ENCODE measurements at places on chromosomes 7 and 10. TPM values are rescaled to one million over a fixed set of nuclear protein-coding genes. Genes with fewer than 3 reads are reported as not detected.

HKDC1 gene
- total RNA-seq, result not detected

AGR2 gene
- not detected for total RNA-seq

AS3MT gene
- total RNA-seq, result 1.2 TPM

SLIT1 gene
- total RNA-seq, result 0.27 TPM

GJD4 gene
- total RNA-seq, result not detected

DRGX gene
- not detected for total RNA-seq

ABCA13 gene
- 0.04 TPM for total RNA-seq

LBX1 gene
- total RNA-seq, result not detected

MCU gene
- total RNA-seq, result 15.5 TPM

ACBD5 gene
- 18.1 TPM for total RNA-seq

C10orf105 gene
- 0.41 TPM for total RNA-seq

CYP3A4 gene
- not detected for total RNA-seq

C7orf33 gene
- not detected for total RNA-seq

ASIC3 gene
- total RNA-seq, result 3.2 TPM

DNA sequence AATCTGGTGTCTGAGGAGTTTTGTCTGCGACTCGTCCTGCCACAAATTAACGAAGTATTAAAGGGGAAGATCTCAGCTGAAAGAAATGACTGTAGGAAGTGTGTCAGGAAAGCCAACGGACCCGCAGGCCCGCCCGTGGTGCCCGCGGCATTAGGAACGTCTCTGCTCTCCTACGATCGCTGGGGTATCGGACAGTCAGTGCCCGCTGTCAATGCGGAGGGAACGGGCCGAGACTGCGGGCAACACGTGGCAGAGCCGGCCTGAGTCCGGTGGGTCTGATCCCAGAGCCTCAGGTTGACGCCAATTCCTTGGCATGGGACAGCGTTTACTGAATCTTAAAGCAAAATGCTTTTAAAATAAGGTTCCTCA, 128.7 kb downstream of the KBTBD2 start:
- no peak for DNase-seq

DNA sequence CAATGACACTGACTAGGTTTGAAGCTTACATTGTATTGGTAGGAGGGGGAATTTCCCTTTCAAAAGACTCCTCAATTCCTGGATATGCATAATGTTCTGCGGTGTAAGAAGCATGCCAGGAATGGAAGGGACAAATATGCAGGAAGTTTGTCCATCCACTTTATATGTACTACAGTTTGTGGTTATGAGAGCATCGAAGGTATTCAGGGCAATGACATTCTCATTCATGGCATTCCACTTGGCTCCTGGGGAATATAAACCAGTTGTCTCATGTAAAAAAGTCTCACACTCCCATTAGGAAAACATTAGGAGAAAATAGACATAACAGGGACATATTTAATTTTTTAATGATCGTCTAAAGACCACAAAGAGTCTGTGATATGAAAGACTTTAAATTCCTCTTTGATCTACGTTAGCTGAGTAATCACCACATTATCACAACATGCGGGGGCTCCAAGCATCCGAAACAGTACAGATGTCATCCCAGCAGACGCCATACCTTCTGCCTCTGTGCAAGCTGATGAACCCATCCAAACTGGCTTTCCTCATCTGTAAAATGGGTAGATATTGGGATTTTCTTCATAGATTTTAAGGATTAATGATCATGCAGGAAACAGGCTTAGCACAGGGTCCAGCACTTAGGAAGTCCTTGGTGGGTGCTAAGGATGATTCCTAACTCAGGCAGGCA, 675.3 kb downstream of the INHBA start:
- DNase-seq, result no peak

DNA sequence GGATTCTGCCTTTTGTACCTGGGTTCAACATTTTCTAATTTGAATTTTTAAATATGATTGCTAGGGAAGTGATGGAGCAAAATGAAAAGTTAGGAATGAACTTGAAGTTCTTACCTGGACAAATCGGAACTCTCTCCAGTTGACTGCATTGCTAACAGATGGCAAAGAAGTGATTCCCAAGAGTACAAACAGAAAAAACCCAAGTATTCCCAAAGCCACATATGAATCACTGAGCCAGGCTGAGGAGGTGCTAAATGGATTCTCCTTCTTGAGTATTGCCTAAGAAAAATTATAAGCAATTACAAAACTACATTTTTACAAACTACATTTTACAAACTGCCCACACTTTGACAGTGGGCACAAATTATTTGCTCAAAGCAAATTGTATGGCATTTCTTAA, 25.9 kb downstream of the STEAP4 start:
- no peak for DNase-seq

- DNase-seq, result peak; percentile 19
Measured at GRCh38 chr10:104925232-104925851, 284.3 kb downstream of the SORCS3 start.

DNA sequence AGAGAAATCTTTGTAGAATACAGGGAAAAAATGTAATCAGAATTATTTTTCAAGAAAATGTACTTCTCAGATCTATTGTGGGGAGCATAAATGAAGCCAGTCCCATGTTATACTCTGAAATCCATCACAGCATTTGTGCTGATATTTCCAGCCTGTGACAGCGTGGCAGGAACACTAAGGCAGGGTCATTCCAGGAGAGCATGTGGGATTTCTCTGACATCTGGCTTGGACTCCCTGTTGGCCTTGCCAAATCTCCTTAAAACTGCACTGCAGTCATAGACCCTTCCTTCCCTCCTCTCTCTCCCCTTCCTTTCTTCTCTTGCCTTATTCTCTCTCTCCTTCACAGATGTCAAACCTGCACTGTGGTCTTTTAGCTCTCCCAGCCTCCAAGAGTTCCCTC, 6.5 kb upstream of the TSPAN13 start:
- DNase-seq, result no peak

DNA sequence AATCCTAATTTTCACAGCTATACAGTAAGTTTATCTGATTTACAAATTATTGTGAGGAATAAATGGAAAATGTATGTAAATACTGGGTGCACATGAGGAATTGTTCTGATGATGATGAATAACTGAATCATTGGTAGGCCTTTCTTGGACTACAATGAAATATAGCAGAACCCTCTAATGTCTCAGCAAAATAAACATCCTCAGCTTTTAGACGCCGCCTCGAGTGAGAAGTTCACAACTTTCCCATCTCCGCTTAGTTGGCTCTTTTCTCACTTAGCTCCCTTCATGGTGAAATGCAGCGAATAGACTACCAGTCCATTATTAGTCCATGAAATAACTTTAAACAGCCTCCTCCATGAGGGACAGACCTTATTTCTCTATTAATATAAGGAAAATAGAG, 182.3 kb downstream of the BICC1 start:
- DNase-seq, result no peak

GRCh38 chr7:27112361-27112760, 9.9 kb upstream of the HOXA2 start:
- DNase-seq, result no peak

- DNase-seq, result no peak
Measured at GRCh38 chr10:129579228-129579627, 112.2 kb downstream of the MGMT start.

- peak; percentile 38 for DNase-seq
Measured at GRCh38 chr7:142880876-142881505, 4.6 kb downstream of the TRPV6 start.

- DNase-seq, result no peak
Measured at GRCh38 chr7:11427686-11428273, 404.2 kb downstream of the THSD7A start.

DNA sequence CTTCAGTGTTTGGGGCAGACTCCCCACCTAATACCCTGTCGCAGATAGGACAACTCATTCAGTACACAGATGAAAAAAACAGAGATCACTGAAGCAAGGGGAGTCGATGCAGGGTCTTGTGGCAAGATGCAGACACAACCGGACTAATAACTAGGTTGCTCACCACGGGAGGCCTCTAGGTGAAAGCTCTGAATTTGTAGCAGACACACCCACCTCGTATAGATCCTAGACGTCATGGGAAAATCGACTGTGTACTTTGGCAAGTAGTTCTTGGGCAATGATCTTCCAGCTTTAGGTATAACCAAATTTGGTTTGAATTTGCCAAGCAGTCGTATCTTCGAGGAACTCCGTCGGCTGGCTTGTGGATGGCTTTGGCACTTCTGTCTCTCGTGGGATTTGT, 88.1 kb downstream of the TCF7L2 start:
- DNase-seq, result no peak

DNA sequence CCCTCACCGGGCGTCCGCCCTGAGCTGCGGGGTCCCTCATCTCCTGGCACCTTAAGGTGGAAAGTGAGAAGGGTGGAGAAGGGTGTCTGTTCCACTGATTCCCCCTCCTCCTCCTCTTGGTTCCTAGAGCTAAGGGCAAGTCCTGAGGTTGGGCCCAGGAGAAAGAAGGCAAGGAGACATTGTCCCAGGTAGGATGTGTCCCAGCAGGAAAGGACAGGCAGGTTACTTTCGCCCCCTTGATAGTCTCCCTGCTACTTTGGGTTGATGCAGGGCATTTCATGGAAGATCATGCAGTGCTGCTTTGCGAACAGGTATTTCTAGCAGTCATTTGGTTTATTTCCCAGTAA, 582 bp downstream of the STEAP2 start:
- no peak for DNase-seq

DNA sequence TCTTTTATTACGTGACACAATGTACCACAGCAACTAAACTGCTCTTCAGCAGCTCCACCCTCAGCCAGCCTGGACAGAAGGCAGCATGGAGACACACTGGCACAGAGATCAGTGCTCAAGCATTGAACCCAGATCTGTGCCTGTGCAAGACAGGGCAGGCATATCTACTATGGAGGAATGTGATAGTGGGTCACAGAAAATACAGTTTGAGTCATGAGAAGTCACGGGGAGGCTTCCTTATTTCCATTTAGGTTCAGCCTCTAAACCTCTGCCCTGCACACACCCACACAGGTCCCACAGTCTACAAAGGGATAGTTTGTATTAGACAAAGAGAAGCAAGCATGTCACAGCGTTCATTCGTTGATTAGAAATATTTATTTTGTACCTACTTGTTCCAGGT, 187.4 kb upstream of the AGR3 start:
- DNase-seq, result no peak

DNA sequence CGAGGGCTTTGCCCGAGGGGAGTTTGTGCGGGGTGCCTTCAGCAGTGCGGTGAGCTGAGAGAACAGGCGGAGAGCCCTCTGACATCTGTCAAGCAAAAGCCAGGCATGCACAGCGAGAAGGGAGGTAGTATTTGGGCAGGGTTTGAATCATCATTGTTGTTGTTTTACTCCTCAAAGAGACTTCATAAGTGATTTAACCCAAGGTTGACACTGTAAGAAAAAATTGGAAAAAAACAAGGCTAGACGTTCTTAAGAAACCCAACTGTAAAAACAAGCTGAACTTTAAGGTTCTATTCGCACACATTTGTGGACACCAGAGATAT, 1.3 kb downstream of the ADAM22 start:
- no peak for DNase-seq

GRCh38 chr10:42941790-42942189, 135.1 kb upstream of the RET start:
- no peak for DNase-seq

GRCh38 chr10:48550071-48550691, 54.7 kb downstream of the ARHGAP22 start:
- DNase-seq, result no peak

GRCh38 chr10:63976538-63976937, 455.3 kb downstream of the REEP3 start:
- DNase-seq, result peak; percentile 37

GRCh38 chr7:114979803-114980507, 58.1 kb downstream of the MDFIC start:
- DNase-seq, result no peak

- DNase-seq, result no peak
Measured at GRCh38 chr7:29274146-29275017, 79.8 kb downstream of the CHN2 start.

DNA sequence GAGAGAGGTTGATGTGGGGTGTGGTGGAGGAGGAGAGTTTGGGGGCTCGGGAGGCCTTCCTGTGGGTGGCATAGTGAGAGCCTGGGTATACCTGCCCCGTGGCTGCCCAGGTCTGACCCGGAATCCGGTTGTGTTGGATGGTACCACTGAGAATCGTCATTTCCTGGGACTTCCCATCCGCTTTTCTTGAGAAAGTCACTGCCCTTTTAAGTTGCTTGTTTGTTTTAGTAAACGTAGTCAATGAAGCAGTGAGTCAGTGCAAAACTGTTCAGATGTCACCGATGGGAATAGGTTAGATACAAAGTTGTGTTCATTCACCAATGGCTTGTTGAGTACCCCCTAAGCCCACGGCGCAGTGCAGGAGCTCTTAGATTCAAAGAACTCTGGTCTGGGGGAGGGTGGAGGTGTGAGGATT, 285.8 kb downstream of the CAMK1D start:
- DNase-seq, result no peak

GRCh38 chr10:73780966-73781365, 882 bp upstream of the CHCHD1 start:
- DNase-seq, result no peak

DNA sequence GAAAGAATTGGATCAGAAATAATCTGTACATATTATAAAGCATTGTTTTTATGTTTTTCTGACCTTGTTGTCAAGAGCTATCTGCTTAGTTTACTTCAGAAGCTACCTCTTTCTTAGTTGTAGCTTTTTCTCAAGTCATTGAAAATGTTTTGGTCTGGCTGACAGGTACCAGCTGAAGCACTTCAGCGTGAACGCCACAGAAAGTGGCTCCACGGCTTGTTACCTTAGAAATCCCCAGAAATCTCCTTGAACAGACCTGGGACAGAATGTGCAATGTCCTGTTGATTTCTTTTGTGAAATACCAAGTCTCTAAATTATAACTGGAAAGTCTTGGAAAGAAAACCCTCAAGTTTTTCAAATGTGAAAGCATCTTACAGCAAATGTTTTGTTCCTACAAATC, 96.8 kb downstream of the ZMYND11 start:
- no peak for DNase-seq

- no peak for DNase-seq
Measured at GRCh38 chr10:113450906-113451305, 101.9 kb upstream of the HABP2 start.

DNA sequence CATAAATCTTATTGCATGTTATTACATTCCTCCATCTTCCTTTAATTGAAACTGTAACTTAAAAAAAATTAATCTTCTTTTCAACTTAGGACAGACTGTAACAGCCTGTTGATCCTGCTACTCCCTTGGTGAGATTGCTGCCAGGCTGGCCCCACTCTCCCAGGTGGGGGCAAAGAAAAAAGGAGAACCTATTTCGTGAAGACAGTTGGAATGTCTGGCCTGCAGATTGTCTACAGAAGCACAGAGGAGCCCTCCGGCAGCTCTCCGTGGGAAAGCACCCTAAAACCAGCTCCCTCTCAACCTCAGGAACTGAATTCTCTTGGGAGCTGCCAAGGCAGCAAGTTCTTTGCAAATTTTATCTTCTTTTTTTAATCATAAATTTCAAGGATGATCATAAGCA, 32.8 kb downstream of the GRB10 start:
- DNase-seq, result no peak

GRCh38 chr7:136214356-136214755, 237.2 kb upstream of the MTPN start:
- no peak for DNase-seq

DNA sequence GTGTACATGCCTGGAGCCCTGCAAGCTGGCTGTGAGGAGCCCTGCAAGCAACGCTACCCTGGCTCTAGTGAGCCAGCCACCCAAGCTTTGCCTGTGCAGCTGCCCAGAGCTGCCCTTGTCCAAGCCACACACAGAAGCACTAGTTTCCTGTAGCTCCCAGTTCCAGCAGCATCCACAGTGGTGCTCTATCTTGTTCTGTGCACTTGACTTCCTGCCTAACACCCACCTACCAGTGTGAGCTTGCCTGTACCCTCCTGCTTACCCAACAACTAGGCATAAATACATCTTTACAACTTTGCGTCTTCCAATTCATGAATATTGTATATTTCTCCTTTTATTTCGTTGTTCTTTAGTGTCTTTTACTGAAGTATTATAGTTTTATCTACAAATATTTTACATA, 32.2 kb upstream of the ZNF518A start:
- DNase-seq, result no peak

All from activated naive CD8-positive, alpha-beta T cell treated with anti-CD3 and anti-CD28 coated beads for 36 hours (primary cell).